AG09319 (cell line): ENCODE measurements at places on chromosomes 3 and 15.

DNA sequence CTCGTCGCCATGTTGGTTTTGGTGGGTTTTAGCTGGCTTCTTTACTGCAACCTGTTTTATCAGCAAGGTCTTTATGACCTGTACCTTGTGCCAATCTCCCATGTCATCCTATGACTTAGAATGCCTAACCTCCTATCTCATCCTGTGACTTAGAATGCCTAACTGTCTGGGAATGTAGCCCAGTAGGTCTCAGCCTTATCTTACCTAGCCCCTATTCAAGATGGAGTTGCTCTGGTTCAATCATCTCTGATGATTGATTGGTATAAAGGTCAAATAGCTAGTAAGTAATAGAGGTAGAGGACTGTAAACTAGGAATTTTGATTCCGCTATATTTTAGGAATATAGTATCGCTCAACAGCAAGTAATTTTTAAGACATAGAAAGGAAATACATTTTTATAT, 1.3 kb upstream of the ACKR2 start:
- DNase-seq, result no peak

GRCh38 chr3:58551636-58552180, 14.7 kb upstream of the ACOX2 start:
- no peak for DNase-seq

GRCh38 chr15:80509800-80510199, 105.6 kb downstream of the ARNT2 start:
- no peak for DNase-seq

DNA sequence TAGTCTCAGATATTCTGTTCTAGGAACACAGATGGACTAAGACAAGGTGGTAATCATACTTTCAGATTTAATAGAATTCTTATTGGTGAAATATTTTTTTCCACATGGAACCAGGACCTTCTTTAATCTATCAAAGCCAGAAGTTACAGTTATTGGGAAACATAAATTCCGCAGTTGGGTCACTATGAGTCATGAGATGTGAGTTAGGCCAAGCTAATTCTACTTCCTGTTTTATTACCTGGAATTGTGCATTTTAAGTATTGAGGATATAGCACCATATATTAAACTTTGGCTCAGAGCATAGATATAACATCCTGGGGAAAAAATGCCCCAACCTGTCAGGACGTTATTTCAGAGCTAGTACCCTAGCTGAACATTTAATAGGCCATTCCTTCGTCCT, 96.4 kb upstream of the P3H2 start:
- no peak for DNase-seq

GRCh38 chr15:35293353-35294130, 208.4 kb upstream of the NANOGP8 start:
- no peak for DNase-seq

DNA sequence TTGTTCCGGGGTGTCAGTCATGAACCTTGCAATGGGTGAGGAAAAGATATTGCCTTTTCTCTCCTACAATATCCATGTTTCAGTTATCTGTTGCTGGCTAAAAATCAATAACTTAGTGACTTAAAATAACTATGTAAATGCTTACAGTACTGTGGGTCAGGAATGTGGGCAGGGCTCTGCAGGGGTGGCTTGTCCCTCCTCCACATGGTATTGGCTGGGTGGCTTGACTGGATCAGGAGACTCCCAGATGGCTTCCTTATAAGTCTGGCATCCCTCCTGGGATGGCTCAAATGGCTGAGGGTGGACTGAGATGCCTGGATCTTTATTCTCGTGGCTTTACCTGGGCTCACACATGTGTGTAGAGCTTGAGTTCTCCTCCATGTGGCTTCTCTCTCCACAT, 47.5 kb downstream of the GTPBP8 start:
- DNase-seq, result no peak

GRCh38 chr15:84917452-84917851, 33.0 kb downstream of the SLC28A1 start:
- DNase-seq, result no peak

DNA sequence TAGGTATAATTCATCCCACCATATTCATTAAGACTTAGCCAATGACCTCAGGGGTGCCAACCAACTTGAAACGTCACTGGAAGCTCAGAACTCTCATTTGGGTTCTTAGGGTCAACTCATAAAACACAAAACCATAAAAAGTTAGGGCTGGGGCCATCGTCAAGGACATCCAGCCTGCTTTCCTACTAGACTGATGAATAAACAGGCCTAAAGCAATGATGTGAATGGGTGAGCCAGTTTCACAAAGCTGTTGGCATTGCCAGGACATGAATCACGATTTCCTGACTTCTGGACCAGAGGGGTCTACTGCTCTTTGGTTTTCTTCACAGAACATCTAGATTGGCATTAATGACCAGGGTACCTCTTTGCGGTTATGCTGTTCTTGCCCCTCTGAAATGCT, 64.7 kb downstream of the EOMES start:
- DNase-seq, result no peak

DNA sequence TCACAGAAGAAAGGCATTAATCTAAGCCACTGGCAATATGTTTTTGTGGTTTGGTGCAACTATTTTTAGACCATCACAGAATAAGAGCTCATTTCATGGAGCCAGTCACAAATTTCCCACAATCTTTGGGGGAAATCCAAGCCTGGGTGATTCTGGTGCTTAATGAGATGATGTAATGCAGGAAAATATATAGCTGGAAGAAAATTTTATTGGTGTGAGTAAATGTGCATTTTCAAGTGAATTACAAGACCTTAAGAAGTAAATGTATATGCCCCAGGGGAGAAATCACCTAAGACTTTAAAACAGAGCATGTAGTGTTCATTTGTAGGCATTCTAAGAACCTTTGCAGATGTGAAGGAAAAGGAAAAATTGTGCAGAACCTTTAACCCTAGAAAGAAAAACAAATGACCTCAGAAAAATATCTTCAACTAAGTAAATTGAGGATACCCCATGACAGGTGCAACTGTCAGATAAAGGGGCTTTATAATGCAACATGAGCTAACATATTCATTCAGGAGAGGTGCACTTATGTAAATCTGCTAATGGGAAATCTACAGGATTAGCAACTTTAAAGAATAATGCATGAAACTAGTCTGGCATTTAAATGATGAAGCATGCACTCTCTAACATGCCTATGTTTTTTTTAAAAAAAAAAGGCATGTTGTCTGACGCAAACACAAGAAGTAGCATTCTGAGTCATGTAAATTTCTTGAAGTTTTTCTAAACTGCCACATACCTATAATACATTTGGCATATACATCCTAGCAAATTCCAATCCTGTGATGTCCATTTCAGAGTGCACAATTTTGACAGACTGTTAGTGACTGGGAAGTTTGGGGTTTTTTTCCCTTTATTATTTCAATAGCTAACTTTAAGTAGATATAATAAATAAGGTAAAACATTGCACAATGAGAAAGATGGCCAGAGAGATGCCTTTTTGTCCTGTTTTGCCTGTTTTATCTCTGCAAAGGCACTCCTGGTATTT, 105.1 kb downstream of the MEX3B start:
- no peak for DNase-seq

- DNase-seq, result no peak
Measured at GRCh38 chr3:156389449-156389950, 165.4 kb downstream of the SSR3 start.

GRCh38 chr3:194548346-194549321, 61.8 kb upstream of the ATP13A3 start:
- no peak for DNase-seq

- DNase-seq, result no peak
Measured at GRCh38 chr3:131669600-131669999, 166.8 kb upstream of the MRPL3 start.

DNA sequence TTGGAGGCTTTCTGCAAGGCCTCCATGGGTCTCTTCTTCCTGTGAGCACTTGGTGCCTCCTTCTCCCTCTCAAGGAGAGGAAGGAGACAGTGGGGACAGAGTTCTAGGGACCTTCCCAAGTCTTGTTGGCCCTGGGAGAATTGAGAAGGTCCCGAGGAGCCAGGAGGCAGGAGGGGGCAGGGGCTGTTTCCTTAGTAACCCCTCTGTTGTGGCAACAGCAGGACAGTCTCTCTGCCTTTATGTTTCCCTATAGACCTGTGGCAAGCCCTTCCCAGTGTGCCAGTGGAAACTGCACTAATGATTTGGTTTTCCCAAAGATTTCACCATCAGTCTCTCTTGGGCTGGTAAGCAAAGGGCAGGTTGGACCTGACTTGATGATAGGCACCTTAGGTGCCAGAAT, 87.8 kb upstream of the GALNT15 start:
- DNase-seq, result no peak

GRCh38 chr15:68385671-68386586, 46.0 kb downstream of the ITGA11 start:
- no peak for DNase-seq

DNA sequence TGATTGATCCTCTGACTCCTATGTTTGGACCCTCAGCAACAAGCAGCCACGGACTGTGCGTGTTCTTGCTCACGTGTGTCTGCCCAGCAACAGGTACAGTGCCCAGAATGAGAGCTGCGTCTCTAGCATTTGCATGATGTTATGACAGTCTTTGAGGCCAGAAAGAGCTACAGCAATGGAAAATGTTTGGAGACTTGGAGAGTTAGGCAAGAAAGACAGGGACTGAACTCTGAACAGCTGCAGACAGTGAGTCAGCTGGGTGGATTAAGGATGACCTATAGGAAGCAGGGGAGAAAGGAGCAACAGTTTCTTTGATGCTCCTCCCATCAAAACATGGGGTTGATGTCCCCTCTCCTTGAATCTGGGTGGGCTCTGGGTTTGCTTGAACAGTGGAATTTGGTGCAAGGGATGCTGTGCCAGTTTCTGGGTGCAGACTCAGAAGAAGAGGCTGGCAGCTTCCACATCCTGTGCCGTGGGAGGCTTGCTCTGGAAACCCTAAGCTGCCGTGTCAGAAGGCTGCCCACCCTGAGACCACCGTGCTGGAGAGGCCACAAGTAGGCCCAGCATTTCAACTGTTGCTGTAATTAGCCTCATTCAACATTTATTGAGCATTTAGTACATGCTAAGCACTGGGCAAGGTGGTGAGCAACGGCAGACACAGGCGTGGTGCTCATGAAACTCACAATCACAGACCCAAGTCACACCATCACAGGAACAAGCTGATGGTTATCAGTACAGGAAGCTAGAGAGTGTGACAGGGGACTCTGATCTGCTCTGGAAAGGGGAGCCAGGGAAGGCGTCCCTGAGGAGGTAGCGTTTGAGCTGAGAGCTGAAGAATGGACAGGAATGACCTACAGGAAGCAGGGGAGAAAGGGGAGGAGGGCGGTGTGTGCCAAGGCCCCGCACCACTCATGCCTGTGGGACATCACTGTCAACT, 21.7 kb downstream of the CCR9 start:
- DNase-seq, result no peak

- no peak for DNase-seq
Measured at GRCh38 chr15:77871852-77872371, 205.6 kb downstream of the TBC1D2B start.

DNA sequence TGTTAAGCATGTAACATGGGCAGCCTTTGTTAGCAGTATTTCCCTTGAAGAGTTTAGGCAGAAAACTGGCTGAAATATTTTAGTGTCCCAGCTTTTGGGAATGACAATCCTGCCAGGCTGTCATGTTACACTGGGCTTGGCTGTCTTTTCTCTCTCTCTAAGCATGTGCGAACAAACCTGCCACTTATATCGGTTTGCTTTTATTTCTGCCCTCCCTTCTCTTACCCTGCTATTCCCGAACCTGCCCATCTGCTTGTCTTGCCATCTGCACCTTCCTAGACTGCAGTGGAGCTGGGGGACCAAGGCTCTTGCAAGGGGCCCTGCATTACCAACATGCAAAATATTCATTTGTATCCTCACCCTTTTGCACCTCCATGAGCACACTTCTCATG, 339.6 kb downstream of the EPHB1 start:
- DNase-seq, result no peak

- DNase-seq, result no peak
Measured at GRCh38 chr3:46713050-46713897, 4.4 kb downstream of the PRSS50 start.

- no peak for DNase-seq
Measured at GRCh38 chr3:196754091-196754981, 14.7 kb downstream of the PAK2 start.

DNA sequence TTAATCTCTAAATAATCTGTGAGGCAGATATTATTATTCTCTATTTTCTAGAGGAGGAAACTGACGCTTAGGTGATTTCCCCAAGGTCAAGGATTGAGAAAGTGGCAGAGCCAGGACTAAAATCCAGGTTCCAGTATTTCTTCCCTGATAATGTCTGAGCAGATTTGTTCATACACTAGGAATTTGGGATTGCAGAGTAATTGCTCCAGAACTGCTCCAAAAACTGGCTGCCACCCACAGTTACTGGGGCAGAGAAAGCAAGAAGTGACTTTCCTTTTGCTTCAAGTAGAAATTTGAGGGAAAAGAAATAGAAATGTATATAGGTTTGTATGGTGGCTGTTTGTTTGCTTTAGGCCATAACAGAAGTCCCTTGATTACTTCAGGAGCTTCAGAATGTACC, 60.6 kb downstream of the SLC12A8 start:
- DNase-seq, result no peak

DNA sequence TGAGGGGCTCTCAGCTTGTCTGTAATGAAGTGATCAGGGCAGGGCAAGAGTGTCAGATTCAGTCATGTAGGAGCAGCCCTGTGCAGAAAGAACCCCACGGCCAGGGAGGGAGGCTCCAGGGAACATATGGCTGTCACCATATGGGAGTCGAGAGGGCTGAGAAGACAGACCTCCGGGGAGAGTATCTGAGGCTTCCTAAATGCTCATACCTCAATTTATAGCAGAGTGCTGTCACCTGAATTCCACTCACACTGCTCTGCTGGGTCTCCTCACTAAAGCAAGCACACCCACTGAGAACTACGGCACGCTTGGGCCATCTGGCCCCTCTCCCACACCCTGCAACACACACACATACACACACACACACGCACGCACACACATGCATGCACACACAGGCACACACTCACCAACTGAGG, 92.3 kb upstream of the TJP1 start:
- DNase-seq, result no peak

GRCh38 chr3:2198776-2199279, 100.2 kb downstream of the CNTN4 start:
- no peak for DNase-seq

DNA sequence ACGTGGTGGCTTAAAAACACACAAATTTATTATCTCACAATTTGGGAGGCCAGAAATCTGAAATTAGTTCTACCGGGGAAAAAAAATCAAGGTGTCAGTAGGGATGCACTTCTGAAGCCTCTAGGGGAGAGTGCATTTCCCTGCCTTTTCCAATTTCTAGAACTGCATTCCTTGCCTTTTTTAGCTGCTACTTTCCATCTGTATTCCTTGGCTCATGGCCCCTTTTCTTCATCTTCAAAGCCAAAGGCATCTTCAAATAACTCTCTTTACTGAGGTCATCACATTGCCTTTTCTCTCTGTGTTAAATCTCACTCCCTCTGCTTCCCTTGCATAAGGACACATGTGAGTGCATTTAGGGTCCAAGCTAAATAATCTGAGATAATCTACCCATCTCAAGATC, 69.5 kb upstream of the NEO1 start:
- DNase-seq, result no peak

DNA sequence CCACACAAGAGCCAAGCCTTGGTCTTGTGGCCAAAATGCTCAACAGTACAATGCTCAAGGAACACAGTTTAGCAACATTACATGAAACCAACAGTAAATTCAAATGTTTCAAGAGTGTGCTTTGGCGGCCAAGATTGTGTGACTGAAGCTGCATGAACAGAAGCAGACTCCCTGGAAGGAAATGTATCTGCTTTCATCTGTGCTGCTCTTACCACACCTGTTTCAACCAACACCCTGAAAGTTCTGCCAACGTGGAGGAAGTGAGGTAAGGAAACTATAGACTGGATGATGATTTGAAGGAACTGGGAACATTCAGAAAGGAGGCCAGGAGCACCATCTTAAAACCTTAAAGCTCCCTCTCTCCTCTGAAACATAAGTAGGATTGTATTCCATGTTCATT, 55.7 kb downstream of the MB21D2 start:
- no peak for DNase-seq
